Caudate nucleus (tissue), 63 donors: ENCODE measurements at places on chromosomes 3 and 15.

- no peak for DNase-seq
Measured at GRCh38 chr3:177331203-177331835, 134.0 kb upstream of the TBL1XR1 start.

- DNase-seq, result peak; percentile 66
Measured at GRCh38 chr3:186255703-186256331, 106.2 kb downstream of the DGKG start.

DNA sequence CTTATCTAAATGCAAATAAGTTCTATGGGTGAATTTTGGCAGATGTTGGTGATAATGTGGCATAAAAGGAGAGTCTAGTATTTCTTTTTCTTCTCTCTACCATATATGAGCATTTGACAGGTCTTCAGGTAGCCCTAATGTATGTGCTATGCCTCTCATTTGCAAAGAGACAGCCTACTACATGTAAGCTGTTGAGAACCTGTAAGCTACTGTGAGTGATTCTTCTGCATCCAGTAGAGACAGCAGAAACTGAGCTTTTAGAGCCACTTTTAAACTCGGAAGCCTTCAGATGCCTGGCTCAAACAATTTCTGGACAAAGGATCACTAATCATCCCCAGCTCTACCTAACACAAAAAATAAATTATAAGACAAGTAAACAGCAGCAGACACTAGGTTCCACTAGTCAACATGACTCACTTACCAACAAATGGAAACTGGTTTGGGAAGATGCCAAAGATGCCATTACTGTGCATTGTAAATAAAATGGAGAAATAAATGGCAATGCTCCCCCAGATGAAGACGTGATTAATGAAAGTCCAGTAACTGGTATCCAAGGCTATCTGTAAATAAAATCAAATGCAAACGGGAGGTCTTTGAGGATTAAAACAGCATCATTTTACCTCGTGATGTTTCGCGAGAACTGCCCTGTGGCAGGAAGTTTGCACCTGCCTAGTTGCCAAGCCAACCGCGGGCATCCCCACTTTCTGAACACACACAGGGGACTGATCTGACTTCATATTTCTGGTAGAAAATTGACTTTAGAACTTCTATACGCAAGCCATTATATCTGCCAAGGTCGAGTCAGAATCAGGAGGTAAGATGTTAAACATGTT lies 245.3 kb downstream of the DTWD1 start:
- no peak for DNase-seq

- DNase-seq, result no peak
Measured at GRCh38 chr15:39594446-39595337, 13.8 kb downstream of the THBS1 start.

- DNase-seq, result no peak
Measured at GRCh38 chr3:38493031-38493430, 3.1 kb upstream of the EXOG start.

DNA sequence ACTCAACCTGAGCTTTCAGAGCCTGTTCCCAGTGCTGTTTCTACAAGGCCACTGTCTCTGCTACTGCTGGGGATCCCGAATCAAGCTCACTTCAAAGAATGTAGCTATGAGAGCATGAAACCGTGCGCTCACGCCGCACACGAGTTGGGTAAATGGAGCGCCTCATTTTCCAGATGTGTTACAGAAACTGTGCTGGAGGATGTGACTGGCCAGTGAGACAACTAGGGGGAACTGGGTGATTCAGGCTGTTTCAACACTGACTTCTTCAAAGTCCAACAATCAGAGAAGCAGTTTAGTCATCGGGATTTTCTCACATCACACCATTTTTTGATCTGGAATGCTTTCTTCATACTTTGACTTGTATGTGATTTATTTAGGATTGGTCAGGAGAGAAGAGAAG lies 3.5 kb downstream of the ZNF710 start:
- no peak for DNase-seq

GRCh38 chr3:12869035-12869621 lies 27.8 kb upstream of the RPL32 start:
- DNase-seq, result no peak

GRCh38 chr15:88708655-88709054 lies 69.8 kb downstream of the ISG20 start:
- no peak for DNase-seq

- DNase-seq, result no peak
Measured at GRCh38 chr3:147483578-147483977, 74.4 kb downstream of the ZIC1 start.

- DNase-seq, result no peak
Measured at GRCh38 chr3:63927422-63928280, 15.5 kb upstream of the SCAANT1 start.

- no peak for DNase-seq
Measured at GRCh38 chr3:46463120-46463867, 1.4 kb downstream of the LTF start.

DNA sequence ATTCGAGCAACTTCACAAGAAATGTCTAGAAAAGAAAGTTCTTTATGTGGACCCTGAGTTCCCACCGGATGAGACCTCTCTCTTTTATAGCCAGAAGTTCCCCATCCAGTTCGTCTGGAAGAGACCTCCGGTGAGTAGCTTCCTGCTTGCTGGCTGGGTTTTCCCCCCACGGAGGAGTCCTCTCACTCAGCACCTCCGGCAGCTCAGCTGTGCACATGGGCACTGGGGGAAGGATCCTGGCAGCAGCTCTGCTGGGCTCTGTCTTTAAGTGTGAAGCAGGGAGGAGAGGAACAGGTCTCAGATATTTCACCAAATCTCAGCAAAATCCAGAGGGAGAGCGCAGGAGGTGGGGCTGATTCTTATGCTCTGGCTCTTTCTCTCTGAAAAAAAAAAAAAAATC lies 684 bp downstream of the CAPN3 start:
- no peak for DNase-seq

GRCh38 chr15:76418352-76419140 lies 82.0 kb downstream of the ISL2 start:
- no peak for DNase-seq

GRCh38 chr3:183158551-183159006 lies 4.0 kb downstream of the LAMP3 start:
- no peak for DNase-seq

DNA sequence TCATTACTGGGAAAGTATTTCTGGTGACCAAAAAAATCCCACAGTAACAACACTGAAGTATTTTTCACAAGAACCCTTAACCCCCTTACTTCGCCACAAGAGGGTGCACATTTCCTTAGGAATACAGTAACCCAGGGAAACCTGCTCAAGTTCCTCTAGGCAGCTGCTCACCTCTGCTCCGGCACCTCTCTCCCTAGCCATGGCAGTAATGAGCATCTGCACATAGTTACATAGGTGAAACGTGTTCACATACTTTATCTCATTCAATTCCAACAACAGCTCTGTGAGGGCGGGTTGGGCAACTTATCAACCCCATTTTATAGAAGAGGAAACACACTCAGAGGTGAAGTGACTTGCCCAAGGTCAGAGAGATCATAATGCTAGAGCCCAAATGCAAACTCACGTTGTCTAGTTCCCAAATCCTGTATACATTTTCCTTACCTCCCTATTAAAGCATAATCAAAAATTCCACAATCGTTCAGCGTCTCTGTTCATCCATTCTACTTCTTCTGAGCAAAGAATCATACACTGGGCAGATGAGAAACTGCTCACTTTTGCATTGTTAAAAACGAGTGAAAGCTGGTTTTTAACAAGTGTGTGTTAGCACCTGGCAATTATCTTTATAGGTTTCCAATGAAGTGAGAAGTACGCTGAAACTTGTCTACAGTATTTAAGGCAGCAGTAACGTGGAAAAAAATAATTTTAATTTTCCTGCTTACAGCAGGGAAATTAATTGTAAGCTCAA lies 90.7 kb downstream of the IGF2BP2 start:
- DNase-seq, result peak; percentile 1

DNA sequence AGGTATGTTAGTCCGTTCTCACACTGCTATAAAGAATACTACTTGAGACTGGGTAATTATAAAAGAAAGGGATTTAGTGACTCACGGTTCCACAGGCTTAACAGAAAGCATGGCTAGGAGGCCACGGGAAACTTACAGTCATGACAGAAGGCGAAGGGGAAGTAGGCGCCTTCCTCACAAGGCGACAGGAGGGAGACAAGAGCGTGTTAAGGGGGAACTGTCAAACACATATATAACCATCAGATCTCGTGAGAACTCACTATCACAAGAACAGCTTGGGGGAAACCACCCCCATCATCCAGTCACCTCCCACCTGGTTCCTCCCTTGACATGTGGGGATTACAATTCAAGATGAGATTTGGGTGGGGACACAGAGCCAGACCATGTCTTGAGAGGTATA lies 30.4 kb downstream of the SPRED1 start:
- DNase-seq, result no peak

GRCh38 chr3:173912126-173912525 lies 514.6 kb downstream of the NLGN1 start:
- DNase-seq, result no peak

GRCh38 chr3:52458770-52459545 lies 3.6 kb downstream of the NISCH start:
- DNase-seq, result no peak

GRCh38 chr15:69357773-69358771 lies 56.1 kb upstream of the KIF23 start:
- no peak for DNase-seq

DNA sequence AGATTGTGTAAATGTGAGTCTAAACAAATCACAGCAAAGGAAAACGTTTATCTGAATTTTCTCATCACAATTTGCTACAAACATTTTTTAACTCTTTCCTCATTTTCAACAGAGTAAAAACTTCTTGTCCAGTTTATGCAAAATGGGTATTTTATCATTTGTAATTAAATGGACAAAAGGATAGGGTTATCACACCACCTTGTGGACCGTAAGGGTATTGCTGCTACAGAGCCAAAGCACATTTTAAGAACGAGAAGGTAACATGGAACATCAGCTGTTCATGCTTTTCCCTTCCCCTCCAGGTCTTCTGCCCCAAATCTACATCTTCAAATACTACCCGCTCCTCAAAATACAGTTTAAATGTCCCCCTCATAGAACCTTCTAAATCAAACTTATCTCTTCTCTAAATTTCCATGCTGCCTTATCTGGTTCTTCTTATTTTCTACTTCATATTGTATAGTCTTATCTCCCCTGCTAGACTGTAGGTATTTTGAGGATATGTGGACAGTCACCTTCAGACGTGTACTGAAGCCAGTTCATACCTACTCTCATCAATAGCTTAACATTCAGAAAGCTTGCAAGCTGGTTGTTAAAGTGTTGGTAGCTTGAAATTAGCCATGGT lies 12.8 kb upstream of the SETMAR start:
- DNase-seq, result no peak

DNA sequence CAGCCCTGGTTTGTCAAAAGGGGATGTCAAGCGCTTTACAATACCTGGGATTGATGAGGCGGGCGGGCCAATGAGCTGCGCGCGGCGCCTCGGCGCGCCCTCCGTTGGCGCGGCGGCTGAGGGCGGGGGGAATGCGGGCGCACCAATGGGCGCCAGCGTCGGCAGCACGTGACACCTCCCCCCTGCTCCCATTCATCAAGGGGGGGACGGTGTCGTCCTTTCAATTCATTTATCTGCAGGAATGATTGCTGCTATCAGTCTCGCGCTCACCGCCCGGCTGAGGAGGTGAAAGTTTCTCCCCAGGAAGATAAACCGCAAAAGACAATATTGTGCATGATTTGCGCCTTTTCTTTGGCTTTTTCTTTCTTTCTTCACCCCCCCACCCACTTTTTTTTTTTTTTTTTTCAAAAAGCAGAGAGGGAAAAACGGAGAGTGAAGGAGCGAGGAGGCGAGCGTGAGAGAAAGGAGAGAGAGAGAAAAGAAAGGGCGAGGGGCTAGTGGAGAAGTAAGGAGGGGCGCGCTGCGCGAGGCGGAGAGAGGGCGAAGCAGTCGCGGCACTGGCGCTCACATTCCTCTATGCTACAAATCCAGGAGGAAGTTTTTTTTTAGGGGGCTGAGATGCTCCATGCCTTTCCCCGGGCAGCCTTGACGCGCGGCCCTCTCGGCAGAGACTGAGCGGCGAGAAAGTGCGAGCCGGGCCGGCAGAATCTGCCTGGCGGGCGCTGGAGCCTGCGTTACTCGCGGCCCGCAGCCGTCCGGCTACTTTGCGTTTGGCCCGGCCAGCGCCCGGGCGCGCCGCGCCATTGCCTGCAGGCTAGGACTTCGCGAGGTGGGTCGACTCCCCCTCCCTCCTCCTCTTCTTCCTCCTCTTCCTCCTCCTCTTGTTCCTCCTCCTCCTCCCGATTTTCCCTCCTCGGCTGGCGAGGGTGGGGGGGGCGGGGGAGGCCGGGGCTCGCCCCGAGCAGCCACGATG lies at the start of gene ZIC1:
TSS of gene ZIC1 (plus strand) at position 223 of the 973 bp plus-strand sequence. CDS start at position 971, 748 bp downstream.
- DNase-seq, result peak; percentile 46

DNA sequence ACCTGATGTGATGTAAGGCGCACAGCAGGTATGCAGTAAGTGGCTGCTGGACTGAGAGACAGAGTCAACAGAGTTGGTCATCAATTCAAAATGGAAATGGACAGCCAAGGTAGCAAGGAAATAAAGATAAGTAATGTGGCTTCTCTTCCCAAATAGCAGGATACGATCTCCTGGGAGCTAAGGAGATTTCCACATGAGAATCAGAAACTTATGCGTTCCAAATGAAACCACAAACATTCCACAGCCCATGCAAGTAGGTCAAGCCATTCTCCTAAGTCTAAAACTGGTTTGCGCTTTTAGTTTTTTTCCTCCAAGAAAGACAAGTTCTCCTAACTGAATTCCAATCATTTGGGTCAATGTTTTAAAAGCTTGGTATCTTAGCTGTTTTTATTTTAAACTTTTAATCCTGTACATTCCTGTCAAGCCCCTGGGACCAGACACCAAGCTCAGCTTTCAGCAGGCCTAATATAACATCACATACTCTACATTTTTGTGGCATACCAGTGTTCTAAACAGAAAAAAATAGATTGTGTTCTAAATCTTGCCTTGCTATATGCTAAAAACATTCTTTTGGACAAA lies 73.7 kb upstream of the TSPAN3 start:
- no peak for DNase-seq

DNA sequence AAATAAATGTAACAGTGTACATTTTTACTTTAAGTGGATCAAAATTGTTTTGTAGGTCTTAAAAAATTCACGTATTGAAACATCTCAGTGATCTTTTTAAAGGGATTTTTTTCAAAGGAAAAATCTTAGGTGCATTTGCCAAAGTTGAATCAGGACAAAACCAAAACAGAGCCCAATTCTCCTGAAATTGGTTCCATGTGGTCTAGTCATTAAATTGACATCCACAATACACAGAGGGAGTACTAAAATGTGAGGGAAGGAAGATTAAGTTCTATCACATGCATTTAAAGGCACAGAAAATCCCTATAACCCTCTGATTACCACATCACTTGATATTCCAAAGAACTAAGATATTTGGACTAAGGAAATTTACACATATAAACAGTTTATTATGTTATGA lies 39.3 kb upstream of the HDC start:
- no peak for DNase-seq

GRCh38 chr15:65066635-65067316 lies 1.0 kb downstream of the RASL12 start:
- no peak for DNase-seq

GRCh38 chr15:30062881-30063280 lies 19.9 kb upstream of the GOLGA8J start:
- no peak for DNase-seq

- no peak for DNase-seq
Measured at GRCh38 chr3:104066658-104067057, 1300.1 kb upstream of the ALCAM start.

- DNase-seq, result no peak
Measured at GRCh38 chr3:52827866-52828376, 2.6 kb downstream of the ITIH4 start.

- no peak for DNase-seq
Measured at GRCh38 chr3:144549166-144549565, 577.5 kb downstream of the DIPK2A start.

GRCh38 chr15:100464256-100464655 lies 64.5 kb downstream of the CERS3 start:
- no peak for DNase-seq
